ENCODE measurements at places on chromosomes 2 and 18. TPM values are rescaled to one million over a fixed set of nuclear protein-coding genes. Genes with fewer than 3 reads are reported as not detected.

SERPINB3 gene
- total RNA-seq: not detected

METAP1D gene
- 18.0 TPM for total RNA-seq

RGPD4 gene
- not detected for total RNA-seq

GRCh38 chr18:3790703-3791102 is 340.7 kb downstream of the TGIF1 start:
- no peak for DNase-seq

DNA sequence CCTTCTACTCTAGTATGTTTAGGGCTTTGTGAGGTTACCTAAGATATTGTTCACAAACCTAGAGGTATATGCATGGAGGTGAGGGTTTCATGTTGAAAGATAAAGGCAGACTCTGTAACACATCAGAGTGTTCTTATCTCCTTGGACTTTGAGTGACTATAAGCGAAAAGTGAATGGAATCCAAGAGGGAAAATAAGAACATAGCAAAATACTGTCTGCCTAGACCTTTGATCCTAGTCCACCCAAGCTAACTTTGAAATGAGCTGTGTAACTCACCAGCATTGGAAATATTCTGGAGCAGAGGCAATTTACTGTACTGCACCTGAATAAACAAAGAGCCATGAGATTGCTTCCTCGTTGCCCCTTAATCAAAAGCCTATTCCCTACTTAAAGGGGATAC is 28.2 kb upstream of the GALNT1 start:
- DNase-seq: no peak

GRCh38 chr18:75915941-75916623 is 488.6 kb upstream of the SMIM21 start:
- peak; percentile 62 for DNase-seq

DNA sequence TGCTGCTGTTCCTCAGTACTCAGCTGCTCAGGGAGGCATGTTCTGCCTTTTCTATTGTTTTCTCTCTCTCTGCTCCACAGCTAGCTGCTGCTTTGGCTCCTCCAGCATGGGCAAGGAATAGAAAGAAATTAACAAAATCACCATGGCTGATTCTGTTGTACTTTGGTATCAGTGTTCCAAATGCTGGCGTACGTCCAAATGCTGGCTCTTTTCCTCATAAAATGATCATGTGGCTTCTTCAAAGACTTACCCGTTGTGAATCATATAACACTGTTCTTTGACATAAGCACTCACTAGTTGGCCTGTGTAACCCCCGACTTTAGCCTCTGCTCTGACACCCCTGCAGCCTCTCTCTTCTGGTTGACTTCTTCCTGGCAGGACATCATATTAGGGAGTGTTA is 547.6 kb downstream of the CPS1 start:
- no peak for DNase-seq

WDR35 gene
- total RNA-seq: 26.4 TPM

DNA sequence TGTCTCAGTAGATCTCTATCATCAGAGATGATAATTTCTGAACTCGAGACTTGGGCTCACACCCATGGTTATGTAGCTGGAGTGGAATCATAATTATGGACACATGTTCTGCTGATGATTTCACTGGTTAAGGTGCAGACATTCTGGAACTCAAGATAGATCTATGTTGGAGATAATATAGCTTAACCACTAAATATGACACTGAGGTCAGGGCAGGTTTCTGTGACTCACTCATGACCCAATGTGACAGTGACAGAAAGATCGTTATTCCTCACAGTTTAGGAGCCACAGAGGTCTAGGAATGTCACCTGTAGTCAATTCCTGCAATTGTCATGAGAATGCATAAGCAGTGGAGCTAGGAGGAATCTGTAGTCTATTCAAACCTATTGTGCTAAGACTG is 828.6 kb downstream of the TRIB2 start:
- no peak for DNase-seq

GRCh38 chr18:79395761-79396404 is at the start of gene NFATC1:
TSS of gene NFATC1 (plus strand) at chr18:79395930. CDS start at chr18:79396225, 295 bp downstream.
- DNase-seq: no peak

IL1A gene
- 0.09 TPM for total RNA-seq

DNA sequence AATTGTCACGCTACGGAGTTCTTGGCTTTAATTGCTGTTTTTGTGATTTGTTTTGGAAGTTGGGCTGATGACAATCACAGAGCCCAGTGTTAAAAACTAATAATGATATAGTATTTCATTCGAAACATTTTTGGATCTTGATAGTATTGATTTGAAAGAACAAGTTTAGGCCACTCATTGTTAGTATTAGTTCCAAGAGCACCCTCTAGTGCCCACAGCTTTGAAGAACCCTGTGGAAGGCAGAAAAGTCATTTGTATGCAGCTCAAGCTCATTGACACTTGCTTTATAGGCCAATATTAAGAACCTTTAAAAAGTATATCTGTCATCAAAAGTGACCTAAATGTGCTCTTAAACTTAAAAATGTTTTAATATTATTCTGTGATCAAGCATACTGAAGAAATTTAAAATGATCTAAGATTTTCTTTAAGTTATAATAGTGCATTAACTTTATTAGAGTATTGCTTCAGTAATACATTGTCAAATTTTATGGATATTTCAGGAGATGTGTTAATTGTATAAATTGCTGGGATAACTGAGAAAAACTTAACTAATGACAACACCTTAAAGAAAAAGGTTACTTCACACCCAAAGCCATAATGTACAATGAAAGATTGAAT is 191.0 kb downstream of the GRB14 start:
- no peak for DNase-seq

NYAP2 gene
- total RNA-seq: 21.1 TPM

DNA sequence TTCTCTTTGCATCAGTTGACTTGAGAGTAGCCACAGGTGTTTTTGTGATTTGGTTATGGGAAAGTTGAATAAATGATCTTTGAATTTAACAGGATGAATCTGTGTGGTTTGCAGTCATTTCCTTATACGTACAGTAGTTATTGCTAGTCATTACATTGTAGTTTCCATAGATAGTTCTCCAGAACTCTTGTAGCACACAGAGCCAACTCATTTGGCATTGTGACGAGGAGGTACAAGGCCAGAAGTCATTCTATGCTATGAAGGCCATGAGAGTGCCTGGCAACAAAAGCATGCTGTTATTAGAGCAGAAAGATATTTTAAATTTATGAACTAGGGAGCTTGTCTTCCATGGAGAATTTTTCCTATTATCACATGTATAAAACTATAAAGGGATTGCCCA is 973.0 kb upstream of the CHAC2 start:
- DNase-seq: peak; percentile 1

DNA sequence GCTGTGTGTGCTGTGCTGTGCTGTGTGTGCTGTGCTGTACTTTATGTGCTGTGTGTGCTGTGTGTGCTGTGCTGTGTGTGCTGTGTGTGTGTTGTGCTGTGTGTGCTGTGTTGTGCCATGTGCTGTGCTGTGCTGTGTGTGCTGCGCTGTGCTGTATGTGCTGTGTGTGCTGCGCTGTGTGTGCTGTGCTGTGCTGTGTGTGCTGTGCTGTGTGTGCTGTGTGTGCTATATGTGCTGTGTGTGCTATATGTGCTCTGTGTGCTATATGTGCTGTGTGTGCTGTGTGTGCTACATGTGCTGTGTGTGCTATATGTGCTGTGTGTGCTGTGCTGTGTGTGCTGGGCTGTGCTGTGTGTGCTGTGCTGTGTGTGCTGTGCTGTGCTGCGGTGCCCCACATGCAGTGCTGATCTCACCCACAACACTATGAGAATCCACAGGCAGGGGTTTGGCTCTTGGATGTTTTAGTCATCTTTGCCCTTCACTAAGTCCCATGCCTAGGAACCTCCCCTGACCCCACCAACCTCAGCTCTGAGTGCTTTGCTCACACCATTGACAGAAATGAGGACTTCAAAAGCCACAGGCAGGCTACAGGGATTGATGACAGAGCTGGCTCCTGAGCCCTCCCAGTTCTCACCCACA is 30.5 kb upstream of the MAL start:
- DNase-seq: no peak

NAT8 gene
- total RNA-seq: not detected

GAL3ST2 gene
- total RNA-seq: 0.45 TPM

GRCh38 chr2:105255979-105256378 is 14.4 kb downstream of the GPR45 start:
- DNase-seq: no peak

GRCh38 chr2:156476021-156476849 is 40.1 kb downstream of the GPD2 start:
- no peak for DNase-seq

- no peak for DNase-seq
These were observed 120.6 kb downstream of the EHBP1 start for GRCh38 chr2:62826141-62826540.

GRCh38 chr2:212891580-212891979 is 259.8 kb downstream of the IKZF2 start:
- no peak for DNase-seq

DNA sequence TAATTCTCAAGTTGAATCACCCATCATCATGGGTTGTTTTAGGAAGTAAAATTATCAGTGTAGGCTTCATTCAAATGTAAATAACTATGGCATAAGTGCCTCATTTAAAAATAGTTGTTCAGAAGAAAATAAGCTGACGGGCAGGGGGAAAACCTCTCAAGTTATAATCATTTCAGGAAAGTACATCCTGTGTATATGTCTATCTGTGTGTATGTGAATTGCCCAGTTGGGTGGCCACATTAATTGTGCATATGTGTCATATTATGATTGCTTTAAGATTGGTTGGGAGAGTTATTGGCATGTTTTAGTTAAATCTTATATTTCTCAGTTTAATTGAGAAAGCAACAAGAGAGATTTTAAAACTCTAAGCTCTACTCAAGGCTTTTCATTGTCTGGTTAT is 282.8 kb upstream of the VWC2L start:
- DNase-seq: no peak

DNA sequence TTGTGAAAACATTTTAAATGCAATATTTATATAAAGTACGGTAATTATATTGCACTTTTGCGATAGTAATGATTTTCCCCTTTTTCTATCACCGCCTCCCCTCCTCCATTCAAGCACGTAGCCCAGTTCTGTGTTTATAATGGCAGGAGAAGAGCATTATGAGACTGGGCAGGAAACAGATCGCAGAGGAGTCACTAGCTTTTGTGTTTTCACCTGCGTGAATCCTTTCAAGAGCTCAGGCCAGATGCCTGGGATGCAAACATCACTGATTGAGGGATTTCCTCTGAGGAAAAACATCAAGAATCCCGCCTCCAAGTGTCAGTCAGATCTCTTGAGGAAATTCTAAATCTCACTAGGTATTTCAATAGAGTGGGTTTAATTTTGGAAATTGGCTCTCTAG is 178.4 kb upstream of the FN1 start:
- no peak for DNase-seq

TRPM8 gene
- total RNA-seq: 0.54 TPM

GRCh38 chr2:237968048-237968862 is 1.4 kb downstream of the UBE2F start:
- peak; percentile 28 for DNase-seq

GRCh38 chr2:98034745-98035144 is 39.0 kb upstream of the TMEM131 start:
- DNase-seq: no peak

DNA sequence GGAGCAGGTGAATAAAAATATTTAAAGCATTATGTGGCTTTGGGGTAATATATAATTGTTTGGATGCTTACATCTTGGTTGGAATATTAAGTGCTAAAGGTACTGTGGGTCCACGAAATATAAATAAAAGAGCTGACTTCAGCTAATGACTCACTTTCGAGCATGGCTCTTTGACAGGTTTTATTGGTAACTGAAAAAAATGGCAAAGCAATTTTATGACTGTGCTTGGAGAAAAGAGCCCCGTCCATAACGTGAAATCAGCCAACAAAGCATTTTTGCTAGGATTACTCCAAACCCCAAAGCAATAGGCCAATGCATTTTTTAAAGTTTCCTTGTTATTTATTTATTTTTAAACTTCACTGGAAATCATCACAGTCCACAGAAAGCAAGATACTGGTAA is 397.2 kb upstream of the CDH19 start:
- no peak for DNase-seq

All from cerebellum (tissue), 4 donors.